IPS DF 19.7 (cell line): ENCODE measurements at places on chromosomes 1 and 21.
A peak's percentile ranks its signal among the peaks of the same experiment; 100 is the strongest.

DNA sequence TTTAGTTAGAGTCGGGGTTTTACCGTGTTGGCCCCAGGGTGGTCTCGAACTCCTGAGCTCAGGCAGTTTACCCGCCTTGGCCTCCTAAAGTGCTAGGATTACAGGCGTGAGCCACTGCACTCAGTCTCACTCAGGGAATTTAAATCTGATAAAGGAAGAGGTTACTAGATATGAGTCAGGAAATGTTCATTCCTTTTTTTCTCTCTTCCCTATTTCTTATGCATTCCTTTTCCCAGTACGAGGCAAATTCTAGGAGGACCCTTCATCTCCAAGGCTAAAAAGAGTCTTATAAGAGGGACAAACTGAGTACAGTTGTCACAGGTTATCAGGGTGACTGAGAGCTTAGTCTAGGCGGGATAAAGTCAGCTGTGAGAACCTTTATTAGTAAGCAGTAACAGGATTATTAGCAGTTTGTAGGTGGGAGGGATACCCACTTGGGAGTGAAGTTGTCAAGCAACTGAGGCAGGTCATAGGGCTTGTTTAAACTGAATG, 9.1 kb downstream of the MACF1 start:
- no peak for DNase-seq

GRCh38 chr1:11567244-11568065, 86.8 kb downstream of the FBXO2 start:
- no peak for DNase-seq

GRCh38 chr1:40636777-40637176, 28.7 kb downstream of the RIMS3 start:
- no peak for DNase-seq

DNA sequence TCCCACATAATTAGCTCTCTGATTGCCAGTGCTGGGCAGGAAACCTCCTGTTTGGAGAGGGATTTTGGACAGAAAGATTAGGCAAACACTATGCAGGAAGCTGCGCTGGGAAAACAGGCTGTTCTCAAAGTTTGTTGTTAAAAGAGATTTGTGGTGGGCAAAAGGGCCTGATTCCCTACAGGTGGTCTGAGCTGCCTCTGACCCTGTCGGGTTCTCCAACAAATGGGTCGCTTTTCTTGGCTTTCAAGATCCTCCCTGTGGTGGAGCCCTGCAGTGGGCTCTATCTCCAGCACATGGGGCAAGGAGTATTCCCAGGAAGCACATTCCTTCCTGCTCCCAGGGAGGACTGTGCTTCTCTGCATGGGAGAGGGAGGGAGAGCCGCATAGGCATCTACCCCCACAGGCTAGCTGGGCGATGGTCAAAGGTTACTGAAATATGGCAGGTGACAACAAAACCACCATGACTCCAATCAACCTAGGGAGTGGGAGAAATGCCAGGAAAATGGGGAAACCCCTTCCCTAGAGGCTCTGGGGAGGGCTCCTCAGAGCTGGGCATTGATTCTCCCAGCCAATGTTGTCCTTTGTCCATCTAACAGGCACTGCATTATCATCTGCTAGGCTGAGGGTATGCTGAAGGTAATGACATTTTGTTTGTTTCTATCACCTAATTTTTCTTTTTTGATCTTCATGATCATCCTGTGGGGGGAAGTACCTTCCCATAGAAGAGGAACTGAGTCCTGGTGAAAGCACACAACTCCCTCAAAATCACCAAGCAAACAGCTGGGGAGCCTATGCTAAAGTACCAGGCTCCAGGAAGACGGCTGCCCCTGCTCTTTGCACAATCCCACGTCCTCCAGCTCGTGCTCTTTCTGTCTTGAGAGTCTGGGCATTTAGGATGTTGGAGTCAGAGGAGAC, 85.3 kb downstream of the PLXNA2 start:
- peak; percentile 25 for DNase-seq

DNA sequence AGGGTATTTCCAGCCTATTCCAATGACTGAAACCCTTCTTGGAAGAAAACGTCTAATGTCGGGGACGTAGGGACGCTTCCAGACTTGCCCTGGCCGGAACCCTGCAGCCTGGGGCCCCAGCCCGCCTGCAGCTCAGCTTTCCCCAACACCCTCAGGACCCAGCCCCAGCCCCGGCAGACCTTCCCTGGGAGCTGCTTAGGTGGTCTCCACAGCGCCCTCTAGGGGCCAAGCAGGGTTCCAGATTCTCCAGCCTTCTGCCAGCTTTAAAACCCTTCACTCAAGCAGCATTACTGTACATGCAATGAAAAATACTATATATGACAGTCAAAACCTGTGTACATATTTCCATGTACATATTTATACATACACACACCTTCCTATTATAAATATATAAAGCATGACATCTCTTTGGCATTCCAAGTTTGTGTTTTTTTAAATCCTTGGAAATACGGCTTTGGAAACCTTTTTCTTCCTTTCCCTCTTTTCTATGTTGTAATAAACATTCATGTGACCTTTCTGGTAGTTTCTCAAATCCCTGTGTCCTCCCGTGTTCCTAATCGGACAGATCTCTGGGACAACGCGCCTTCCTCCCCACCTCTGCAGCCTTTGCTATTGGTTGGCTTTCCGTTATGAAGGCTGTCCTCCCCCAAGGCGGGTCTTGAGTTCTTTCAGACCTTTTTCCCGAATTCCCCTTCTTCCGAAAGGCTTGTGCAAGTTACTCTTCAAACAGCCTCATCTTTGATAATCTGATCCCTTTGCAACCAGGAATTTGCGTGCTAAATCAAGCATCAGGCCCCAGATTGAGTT, 60.3 kb downstream of the STUM start:
- peak; percentile 52 for DNase-seq

DNA sequence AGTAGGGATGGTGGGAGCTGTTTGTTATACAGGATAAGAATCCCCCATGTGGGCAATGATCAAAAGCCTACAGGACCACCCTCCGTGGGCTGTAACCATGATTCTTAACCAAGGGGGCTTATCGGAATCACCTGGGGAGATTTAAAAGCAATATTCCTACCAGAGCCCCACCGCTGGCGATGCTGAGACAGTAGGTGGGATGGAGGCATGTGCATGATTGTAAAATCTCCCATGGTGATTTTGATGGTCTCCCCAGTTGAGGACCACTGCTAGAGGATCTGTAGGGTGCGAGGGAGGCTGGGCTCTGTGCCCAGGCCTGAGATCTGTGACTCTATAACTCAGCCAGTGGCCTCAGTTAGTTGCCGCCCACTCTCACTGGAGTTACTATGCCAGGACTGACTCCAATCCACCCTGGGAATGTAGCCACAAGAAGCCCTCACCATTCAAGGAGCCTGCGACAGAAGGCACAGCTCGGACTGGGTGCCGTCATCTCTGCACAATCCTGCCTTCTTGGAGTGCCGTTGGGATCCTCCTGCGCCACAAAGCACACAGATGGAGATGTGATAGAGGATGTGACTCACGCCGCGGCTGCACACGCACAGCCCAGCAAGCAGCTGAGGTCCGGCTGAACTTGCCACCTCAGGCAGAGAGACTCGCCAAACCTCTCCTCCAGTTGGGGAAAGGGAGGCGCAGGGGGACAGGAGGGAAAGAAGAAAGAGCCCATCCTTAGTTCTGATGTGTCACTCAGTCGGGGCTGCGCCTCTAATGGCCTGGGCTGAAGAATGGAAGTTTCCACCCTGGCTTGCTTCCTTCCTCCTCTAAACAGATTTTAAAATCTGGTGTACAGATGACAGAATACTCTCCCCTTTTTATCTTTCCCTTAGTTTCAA, 26.5 kb downstream of the AKNAD1 start:
- no peak for DNase-seq

GRCh38 chr21:36194024-36194423, 37.4 kb downstream of the DOP1B start:
- no peak for DNase-seq

GRCh38 chr1:22878626-22879025, 94.0 kb downstream of the LACTBL1 start:
- no peak for DNase-seq

DNA sequence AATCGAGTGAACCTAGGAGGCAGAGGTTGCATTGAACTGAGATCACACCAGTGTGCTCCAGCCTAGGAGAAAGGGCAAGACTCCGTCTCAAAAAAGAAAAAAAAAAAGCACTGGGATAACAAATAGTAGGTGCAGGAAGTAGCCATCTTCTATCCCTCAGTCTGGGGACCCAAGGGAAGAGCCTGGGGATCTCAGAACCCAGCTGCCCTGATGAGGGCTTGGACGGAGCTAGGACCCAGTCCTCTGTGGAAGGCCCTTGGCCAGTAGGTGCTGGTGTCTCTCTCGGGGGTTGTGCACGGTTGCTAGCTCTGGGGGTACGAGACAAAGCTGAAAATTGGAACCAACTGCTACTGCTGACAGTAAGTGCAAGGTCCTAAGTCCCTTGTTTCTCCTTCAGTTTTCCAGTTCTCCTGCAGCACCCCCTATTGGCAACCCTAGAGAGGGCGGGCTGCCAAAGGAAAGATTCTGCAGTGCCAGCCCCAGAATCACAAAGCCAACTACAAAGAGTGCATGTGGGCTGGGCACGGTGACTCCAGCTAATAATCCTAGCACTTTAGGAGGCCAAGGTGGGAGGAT, 57.6 kb upstream of the KIF1B start:
- DNase-seq, result no peak

GRCh38 chr1:248696774-248697173, 5.8 kb downstream of the OR14I1 start:
- DNase-seq, result no peak

DNA sequence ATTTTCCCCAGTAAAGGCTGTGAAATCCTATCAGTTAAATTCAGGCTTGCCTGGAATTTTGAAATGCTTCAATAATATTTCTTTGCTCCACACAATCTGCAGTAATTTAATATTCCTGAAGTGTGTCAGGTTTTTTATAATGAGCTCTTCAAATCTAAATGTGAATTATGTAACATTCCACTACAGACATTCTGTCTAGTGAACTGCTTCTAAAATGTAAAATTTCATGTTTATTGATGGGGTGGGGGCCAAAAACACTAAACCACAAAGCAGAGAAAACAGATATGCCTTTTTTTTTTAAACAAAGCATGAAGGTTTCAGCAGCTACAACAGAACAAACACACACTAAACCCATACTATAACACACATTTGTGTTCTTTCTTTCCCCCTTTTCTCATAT, 129.7 kb downstream of the DAB1 start:
- DNase-seq, result no peak

DNA sequence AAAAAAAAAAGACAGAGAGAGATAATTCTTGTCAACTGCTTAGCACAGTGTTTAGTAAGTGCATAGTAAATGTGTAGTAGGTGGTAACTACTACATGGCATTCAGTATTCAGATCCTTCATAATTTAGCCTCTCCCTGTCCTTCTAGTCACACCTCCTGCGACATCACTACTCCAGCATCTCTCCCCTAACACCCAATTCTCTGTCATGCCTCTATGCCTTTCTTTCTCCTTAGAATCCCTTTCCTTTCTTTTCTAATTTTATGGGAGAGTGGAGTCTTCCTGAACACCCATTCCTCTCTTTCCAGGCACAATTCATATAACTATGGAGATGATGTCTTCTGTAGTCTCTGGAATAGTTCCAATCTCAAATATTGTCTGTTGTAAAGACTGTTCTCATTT, 3.9 kb upstream of the VPS72 start:
- DNase-seq, result no peak

GRCh38 chr1:36572142-36572715, 89.5 kb upstream of the CSF3R start:
- no peak for DNase-seq

GRCh38 chr1:25541889-25542658, 1.3 kb upstream of the LDLRAP1 start:
- DNase-seq, result no peak

- no peak for DNase-seq
These were observed 78.6 kb downstream of the COLGALT2 start for GRCh38 chr1:183958958-183959357.

DNA sequence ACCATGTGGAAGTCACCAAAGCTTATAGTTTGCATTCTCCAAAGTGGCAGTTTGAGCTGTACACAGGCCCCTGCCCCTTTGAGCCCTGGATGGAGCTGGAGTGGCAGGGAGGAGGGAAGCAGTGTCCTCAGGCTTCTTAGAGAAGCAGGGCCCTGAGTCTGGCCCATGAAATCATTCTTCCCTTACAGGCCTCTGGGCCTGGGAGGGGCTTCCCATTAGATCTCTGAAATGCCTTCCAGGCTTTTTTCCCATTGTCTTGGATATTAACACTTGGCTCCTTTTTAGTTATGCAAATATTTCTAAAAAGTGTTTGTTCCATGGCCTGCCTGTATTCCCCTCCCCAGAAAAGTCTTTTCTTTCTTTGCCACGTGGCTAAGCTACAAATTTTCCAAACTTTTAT, 10.0 kb upstream of the TRIM67 start:
- no peak for DNase-seq

- no peak for DNase-seq
These were observed 212.4 kb upstream of the USP24 start for GRCh38 chr1:55427606-55428005.

GRCh38 chr1:70963374-70963773, 84.2 kb downstream of the PTGER3 start:
- no peak for DNase-seq
